Activated CD4-positive, alpha-beta T cell treated with anti-CD3 and anti-CD28 coated beads, Interleukin-2, amount 50 U/mL, for 16 hours (primary cell): ENCODE measurements at places on chromosomes 11 and 22.

GRCh38 chr11:117145393-117145761 lies 1.3 kb downstream of the PAFAH1B2 start:
- DNase-seq = peak; percentile 25

- peak; percentile 21 for DNase-seq
These were observed 15.9 kb downstream of the MOGAT2 start for GRCh38 chr11:75733431-75734107.

- DNase-seq = peak; percentile 61
These were observed 56.1 kb upstream of the GNAZ start for GRCh38 chr22:23014250-23014649.

DNA sequence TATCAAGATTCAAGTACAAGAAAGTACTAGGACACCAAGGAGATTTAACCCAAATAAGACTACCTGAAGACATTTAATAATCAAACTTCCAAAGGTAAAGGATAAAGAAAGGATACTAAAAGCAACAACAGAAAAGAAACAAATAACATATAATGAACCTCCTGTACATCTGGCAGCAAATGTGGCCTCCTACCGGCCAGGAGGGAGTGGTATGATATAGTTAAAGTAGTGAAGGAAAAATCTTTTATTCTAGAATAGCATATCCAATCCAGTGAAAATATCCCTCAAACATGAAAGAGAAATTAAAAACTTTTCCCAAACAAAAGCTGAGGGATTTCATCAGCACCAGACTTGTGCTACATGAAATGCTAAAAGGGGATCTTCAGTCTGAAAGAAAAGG lies 104.7 kb upstream of the GUCY1A2 start:
- no peak for DNase-seq

- no peak for DNase-seq
These were observed 437.4 kb downstream of the JRKL start for GRCh38 chr11:96827164-96827563.

GRCh38 chr11:6650104-6650503 lies 5.5 kb downstream of the DCHS1 start:
- no peak for DNase-seq
